Fibroblast of upper back skin (primary cell): ENCODE measurements at places on chromosomes 4 and X.

DNA sequence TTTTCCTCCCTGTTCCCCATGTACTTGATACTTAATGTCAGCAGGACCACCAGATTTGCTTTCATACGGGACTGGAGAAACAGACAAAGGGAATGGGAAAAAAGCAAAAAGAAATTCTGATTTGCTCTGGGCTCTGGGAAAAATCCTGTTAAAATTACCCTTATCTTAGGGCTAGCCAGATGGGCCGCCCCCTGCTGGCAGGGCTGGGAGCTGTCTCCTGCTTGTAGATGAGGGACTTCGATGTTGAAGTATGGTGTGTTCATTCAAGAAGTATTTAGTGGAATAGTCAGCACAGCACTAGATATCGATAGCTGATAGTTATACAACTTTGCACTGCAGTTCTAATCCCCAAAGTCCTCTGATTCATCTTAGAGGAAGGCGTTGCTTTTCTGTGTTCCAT lies 45.8 kb downstream of the BCORL1 start:
- peak; percentile 29 for DNase-seq

GRCh38 chr4:104205116-104205515 lies 289.6 kb downstream of the CXXC4 start:
- no peak for DNase-seq

DNA sequence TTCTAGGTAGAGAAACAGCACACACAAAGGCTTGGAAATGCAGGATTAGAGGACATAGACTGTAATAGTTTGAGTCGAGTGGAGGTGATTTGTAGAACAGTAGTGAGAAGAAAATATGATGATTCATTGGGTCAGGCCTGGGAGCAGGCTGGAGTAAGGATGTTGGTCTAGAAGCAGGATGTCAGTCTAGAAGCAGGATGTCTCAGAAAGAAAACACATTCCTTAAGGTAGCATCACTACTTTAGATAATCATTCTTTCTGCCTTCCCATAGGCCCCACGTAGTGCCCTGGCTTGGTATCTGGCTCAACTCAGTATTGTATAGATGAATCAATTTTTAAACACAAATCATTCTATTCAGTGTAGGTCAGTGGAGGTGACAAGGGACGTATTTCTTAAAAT lies 11.2 kb upstream of the DACH2 start:
- no peak for DNase-seq

GRCh38 chr4:42112846-42113245 lies 39.6 kb downstream of the BEND4 start:
- no peak for DNase-seq

GRCh38 chrX:114976292-114976691 lies 41.1 kb downstream of the IL13RA2 start:
- peak; percentile 27 for DNase-seq

DNA sequence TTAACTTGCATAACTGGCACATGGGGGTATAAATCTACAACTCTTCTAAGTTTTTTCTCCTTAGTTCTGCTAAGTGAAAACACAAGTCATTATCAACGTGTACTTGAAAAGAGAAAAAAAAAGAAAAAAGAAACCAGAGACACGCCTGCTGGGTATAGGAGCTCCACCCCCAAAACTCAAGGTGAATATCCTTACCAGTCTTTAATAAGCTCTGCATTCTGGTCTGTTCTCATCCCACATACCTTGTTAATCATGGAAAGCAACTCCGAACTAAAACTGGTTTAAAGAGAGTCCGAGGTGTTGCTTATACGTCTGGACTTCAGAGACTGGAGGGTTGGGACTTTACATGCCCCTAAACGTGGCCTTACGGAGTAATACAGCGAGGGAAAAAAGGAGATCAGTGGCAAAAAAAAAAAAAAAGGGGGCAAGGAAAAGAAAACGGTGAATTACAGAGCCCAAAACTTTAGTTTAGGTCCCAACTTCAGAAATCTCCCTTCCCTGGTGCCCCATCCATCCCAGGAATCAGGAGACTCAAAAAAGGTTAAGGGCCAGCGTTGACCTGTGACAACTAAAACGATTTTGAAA lies 1.0 kb downstream of the PGRMC2 start:
- peak; percentile 61 for DNase-seq

DNA sequence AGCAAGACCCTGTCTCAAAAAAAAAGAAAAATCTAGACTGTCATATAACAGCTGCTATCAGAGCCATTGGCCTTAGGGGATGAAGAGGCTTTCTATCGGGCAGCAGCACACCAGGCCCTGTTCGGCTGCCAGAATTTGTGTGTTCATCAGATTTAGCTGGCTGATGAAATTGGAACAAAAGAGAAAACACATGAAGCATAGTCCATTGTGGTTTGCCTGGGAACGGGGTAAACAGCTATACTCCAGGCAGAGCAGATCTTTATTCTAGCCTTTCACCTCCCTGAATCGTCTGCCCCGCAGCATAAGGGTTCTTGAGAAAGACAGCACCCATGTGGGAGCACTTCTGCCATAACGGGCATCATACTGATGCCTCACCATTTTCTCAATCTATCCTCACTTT lies 11.6 kb downstream of the TKTL1 start:
- no peak for DNase-seq

GRCh38 chrX:74781507-74782034 lies 143.7 kb downstream of the NEXMIF start:
- no peak for DNase-seq

DNA sequence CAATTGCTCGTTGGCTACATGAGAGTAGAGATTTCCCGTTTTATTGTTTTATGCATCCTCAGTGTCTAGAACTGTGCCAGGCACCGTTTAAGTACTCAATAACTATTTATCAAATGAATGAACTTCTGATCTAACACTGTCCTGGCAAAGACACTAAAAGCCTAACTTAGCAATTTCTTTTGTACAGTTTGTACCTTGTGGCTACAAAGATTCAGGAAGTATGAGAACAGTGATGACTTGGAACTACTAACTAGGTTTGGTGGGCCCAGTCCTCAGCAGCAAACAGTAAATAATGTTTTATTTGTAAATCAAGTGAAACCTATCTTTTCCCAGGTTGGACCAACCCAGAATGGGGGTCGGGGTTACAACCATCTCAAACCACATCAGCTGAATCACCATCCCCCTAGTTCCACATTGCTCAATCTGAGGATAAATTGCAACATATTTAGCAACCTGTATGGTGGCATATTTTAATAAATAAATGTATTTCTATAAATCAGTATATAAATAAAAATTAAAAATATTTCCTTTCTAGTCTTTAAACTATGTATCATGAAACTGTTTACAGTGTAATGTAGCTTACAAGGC lies 12.3 kb upstream of the SCRG1 start:
- DNase-seq = no peak

DNA sequence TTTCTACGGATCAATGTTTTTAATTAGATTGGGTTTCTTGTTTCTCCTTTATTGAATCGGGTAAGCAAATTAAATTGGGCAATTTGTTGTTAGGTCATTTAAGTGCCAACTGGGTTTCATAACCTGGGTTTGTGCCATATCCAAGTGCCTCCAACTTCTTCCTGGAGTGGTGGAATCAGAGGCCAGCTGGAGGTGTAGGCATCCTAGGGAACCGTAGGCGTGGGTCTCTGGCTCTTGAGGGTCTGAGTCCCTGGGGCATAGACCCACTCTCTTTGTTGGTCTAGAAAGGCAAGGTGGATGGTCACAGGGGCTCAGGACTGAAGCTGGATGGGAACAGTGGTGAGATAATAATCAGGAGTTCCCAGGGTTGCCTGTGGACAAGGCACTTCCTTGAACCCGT lies 18.3 kb downstream of the CNGA2 start:
- DNase-seq = no peak

- peak; percentile 44 for DNase-seq
Measured at GRCh38 chr4:80336582-80336981, 1.1 kb downstream of the CFAP299 start.

- DNase-seq = no peak
Measured at GRCh38 chrX:139052461-139052860, 340.9 kb upstream of the FGF13 start.

DNA sequence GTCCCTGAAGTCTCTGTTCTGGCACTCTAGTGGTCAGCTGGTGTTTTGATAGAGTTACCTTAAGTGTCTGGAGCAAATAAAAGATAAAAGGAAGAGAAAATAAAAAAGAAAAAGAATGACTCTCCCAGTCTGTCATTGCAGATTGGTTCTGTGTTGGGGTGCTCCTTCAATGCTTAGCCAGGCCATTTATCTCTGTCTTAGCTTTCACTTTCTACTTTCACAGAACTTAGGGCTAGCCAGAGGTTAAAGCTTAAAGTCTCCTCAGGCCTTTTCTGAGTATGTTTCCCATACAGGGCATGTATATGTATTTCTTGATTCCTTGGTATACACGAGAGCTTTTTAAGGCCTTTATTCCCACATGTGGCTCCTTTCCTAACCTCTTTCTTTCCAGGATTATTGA lies 83.1 kb upstream of the TEX13D start:
- DNase-seq = no peak

DNA sequence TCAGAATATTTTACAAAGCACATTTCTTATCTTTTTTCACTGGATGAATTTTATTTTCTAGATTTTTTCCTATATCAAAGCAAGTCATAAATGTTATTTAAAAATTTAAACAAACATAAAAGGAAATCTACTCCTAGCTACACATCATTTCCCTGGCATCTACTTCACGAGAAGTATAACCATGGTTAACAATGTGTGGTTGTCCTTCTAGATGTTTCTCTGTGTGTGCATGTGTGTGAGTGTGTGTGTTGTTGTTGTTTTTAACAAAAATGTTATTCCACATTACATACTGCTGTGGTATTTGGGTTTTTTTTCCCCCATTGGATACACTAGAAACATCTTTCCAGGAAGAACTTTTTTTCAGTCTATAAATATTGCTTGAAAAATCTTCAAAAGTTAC lies 103.1 kb downstream of the CHIC2 start:
- no peak for DNase-seq

GRCh38 chr4:8599657-8600056 lies 7.1 kb downstream of the CPZ start:
- peak; percentile 82 for DNase-seq

GRCh38 chrX:29478336-29479069 lies 736.9 kb upstream of the MAGEB2 start:
- peak; percentile 23 for DNase-seq

DNA sequence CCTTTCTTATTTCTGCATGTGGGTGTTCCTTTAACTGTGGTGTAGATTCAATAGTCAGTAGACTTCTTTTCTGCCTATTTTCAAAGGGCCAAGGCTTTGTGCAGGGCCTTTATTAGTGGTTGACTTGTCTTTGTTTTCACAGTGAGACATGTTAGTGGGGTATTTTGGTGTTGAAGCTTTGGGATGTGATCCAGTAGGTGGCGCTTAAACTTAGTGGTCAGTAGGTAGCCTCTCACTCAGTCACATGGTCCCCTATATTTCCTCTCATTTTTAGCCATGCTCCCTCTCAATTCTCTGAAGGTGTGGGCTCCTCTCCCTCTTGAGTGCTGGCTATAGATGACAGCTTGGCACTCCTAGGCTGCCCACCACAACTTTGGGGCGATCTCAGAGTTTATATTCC lies 23.4 kb upstream of the SLC10A7 start:
- DNase-seq = peak; percentile 6

GRCh38 chr4:122552898-122553297 lies 68.0 kb downstream of the IL21 start:
- no peak for DNase-seq

DNA sequence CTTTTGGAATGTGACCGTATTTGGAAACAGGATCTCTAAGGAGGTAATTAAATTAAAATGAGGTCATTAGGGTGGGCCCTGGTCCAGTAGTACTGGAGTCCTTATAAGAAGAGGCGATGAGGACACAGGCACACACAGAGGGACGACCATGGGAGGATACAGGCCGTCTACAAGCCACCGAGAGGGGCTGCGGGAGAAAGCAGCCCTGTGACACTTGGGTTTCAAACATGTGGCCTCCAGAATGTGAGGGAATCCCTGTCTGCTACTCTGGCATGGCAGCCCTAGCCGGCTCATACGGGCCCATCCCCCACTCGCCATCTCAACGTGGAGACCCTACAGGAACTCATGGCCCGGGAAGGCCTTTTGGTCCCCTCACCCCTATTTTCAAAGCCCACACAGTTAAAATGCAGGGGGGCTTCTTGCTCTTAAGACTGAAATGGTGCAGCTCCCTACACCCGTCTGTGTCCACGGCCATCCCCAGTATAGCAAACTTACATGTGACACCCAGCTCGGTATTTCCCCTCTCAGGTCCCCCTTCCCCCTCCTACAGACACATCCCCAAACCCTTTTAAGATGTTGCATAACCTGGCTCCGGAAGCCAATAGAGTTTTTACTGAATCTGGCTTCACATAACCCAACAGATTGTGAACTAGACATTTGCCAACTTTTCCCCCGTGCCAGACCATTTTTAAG lies 124.1 kb upstream of the TBL1X start:
- peak; percentile 81 for DNase-seq

DNA sequence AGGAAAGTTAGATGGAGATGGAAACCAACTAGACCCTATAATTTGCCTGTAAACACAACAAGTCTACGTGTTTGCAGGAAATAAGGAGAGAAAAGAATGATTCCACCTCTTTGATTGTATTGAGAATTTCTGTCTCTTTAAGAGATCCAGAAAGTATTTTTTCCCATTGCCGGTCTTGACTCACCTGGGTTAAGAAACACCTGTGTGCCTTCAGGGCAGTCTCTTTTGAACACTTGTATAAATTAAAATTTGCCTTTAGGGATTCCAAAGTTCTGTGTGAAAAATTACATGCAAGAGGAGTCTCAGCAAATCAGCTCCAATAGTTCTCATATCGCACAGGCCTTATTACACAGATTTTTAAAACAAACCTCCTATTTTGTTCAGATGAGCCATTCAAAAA lies 46.0 kb upstream of the SMAD1 start:
- DNase-seq = no peak

- DNase-seq = no peak
Measured at GRCh38 chr4:114205261-114205660, 225.8 kb upstream of the ARSJ start.

DNA sequence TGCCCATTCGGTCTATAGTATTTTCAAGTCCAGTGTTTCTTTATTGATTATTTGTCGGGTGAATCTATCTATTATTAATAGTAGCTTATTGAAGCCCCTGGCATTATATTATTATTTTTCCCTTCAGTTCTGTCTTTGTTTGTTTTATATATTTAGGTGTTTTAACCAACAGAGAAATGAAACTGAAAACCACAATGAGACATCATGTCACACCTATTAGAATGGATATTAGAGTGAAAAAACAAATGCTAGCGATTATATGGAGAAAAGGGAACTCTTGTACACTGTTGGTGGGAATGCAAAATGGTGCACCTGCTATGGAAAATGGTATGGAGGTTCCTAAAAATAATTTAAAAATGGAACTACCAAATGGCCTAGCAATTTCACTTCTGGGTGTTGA lies 272.5 kb downstream of the ADAM29 start:
- no peak for DNase-seq
